ENCODE measurements at places on chromosomes 7 and 10. TPM values are rescaled to one million over a fixed set of nuclear protein-coding genes. Genes with fewer than 3 reads are reported as not detected.
A peak's percentile ranks its signal among the peaks of the same experiment; 100 is the strongest.

Gene EGFR
- total RNA-seq = 31.1 TPM

DNA sequence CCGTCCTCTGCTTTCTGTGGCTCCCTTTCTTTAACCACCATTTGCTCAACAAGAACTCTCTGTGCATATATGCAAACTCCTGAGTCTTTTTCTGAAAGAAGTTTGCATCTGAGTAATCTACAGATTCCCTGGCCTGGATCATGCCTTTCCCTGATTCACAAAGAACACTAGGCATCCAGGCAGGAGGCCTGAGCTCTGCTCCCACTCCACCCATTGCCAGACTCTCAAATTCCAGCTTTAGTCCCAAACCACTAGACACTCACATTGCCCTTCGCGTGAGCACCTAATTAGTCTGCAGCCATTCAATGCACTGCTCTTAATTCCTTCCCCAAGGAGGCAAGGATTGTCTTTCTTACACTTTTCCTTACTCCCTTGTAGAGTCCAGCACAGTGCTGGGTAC is 60.9 kb downstream of the ABCC2 start:
- DNase-seq = no peak

GRCh38 chr7:55299273-55299967 is 65.7 kb upstream of the LANCL2 start:
- DNase-seq = no peak

- peak; percentile 60 for DNase-seq
Measured at GRCh38 chr7:108358553-108358952, 97.7 kb downstream of the NRCAM start.

- no peak for DNase-seq
Measured at GRCh38 chr7:79608005-79608404, 154.5 kb upstream of the MAGI2 start.

DNA sequence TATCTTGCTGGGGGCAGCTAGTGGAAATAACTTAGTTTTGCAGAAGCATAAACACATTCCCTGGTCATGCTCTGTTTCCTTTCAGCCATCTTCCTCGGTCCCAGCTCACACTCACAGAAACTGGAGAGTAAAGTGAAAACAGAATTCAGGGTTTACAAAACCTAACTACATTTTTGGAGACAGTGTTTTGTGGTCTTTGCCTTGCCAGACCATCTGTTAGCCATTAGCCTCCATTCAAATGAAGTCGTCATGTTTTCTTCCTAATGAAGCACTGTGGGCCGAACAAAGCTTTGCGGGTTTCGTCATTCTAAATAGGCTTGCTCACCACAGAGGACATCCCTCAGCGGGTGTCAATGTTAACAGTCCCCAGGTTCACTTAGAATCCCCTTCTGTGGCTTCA is 214.6 kb upstream of the TMEM72 start:
- DNase-seq = no peak

Gene CCDC172
- not detected for total RNA-seq

DNA sequence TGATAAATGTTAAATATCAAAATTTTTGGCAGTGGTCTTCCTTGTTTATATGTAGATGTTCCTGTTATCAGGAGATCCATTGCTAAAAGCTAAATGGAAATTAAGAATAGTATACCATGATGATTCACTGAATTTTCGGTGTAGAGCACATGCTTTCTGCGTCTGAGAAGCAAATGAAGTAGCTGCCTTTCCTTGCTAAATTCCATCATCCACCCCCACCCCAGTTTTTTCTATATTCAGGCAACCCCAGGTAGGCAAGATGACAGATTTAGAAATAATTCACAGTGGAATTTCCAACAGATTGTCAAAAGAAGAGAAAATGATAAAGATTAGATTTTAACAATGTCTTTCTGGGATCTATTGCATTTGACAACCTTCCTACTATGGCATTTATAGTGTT is 231.9 kb downstream of the PLXDC2 start:
- DNase-seq = no peak

- no peak for DNase-seq
Measured at GRCh38 chr7:150927157-150927955, 50.8 kb downstream of the KCNH2 start.

DNA sequence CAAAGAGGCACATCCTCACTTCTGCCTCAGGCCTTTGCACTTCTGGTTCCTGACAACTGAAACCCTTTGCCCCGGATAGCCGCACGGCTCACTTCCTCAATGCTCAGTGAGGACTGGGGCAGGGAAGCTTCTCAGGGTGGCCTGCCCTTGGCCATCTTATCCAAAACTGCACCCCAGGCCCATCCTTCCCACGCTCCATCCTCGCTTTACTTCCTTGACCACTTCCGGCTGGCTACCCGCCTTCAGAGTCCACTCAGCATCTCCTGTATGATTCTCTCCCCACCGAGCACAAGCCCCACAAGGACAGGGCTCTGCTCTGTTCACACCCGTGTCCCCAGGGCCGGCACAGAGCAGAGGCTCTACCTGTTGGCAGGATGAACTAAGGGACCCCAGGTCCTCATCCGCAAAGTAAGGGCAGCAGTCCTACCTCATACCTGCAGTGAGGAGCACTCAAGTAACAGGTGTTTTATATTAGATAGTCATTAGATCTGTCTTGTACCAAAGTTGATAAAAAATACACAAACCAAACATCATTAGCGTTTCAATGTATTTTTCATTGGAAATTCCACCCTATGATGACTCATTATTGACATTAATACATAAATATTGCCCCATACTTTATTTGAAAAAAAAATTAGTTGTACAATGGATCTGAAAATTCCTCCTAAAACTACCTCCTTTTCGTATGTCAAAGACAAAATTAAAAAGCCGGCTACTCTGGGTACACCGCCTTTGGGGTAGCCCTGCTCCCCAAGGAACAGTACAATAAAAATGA is 35.0 kb downstream of the GNA12 start:
- no peak for DNase-seq

GRCh38 chr10:127151541-127151940 is 44.9 kb downstream of the INSYN2A start:
- no peak for DNase-seq

- DNase-seq = no peak
Measured at GRCh38 chr7:98668255-98668654, 51.2 kb downstream of the NPTX2 start.

- DNase-seq = no peak
Measured at GRCh38 chr10:32340596-32341180, 6.3 kb downstream of the EPC1 start.

Gene CALN1
- 30.0 TPM for total RNA-seq

Gene RELN
- total RNA-seq = 131 TPM

- DNase-seq = no peak
Measured at GRCh38 chr7:43244232-43244631, 131.8 kb downstream of the HECW1 start.

- no peak for DNase-seq
Measured at GRCh38 chr10:118922226-118922625, 107.3 kb upstream of the NANOS1 start.

- DNase-seq = no peak
Measured at GRCh38 chr10:2935647-2936386, 131.5 kb upstream of the PFKP start.

Gene IQCE
- total RNA-seq = 13.5 TPM

Gene UPK3B
- 1.3 TPM for total RNA-seq

DNA sequence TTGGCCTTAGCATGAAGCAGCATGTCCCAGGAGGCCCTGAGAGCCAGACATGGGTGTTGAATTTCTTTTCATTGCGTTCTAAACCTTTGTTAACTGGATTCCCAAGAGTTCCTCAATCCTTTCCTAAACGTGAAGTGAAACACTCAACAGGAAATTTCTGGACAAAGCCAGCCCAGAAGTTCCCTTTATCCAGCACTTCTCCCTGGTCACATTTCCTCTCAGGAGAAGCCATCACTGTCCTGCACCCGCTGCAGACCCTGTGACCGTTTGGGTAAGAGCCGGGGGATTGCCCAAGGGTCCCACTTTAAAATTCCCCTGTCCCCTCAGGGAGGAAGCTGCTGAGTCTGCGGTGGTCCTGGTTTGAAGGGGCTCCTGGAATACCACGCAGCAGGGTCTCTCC is 88.0 kb upstream of the ZPBP start:
- DNase-seq = no peak

GRCh38 chr10:53477313-53477675 is 704.7 kb upstream of the MBL2 start:
- no peak for DNase-seq
